Small intestine (tissue), 16 donors: ENCODE measurements at places on chromosomes 6 and 20.

- DNase-seq = no peak
Measured at GRCh38 chr6:133807501-133807900, 81.4 kb upstream of the TCF21 start.

GRCh38 chr20:33108661-33109060 is 29.2 kb downstream of the BPIFB4 start:
- DNase-seq = no peak

GRCh38 chr6:63305277-63305676 is 14.5 kb downstream of the LGSN start:
- no peak for DNase-seq

DNA sequence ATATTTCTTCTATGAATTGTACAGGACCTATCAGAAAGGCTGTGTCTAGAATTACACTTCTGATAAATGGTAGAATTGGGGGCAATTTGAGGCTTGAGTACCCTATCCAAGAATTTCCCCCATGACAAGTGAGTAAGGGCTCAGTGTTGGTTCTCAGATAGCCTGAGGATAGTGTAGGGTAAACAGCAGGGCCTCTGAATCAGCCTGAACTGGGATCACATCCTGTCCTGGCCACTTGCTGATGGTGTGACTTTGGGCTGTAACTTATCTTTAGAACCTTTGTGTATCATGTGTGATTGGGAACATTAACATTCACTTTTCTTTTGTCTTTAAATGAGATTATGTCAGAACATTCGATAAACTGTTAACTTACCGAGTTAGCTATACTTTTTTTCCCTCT is 151.0 kb downstream of the CLIC5 start:
- no peak for DNase-seq

- peak; percentile 30 for DNase-seq
Measured at GRCh38 chr6:31559958-31560696, 12.0 kb upstream of the LTA start.

DNA sequence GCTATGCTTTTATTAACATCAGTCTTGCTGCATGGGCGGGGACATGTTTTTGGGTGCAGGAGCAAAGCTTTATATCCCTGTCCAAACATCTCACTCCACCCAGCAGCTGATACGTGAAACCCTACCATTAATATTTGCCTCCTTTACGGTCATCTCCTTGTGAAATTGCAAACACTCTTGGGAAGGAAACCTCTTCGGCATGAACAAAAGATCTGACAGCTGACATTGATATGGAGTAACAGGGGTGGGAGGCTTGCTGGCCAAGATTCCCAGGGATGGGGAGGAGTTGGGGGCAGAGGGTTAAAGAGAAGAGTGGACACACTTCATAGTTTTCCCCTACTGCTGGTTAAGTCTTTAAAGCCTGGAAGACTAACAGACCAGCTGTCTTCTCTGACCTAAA is 22.2 kb upstream of the VEGFA start:
- DNase-seq = no peak

GRCh38 chr6:125200941-125201340 is 47.4 kb downstream of the TPD52L1 start:
- DNase-seq = no peak

GRCh38 chr6:49849213-49849907 is 17.0 kb downstream of the CRISP1 start:
- peak; percentile 42 for DNase-seq

DNA sequence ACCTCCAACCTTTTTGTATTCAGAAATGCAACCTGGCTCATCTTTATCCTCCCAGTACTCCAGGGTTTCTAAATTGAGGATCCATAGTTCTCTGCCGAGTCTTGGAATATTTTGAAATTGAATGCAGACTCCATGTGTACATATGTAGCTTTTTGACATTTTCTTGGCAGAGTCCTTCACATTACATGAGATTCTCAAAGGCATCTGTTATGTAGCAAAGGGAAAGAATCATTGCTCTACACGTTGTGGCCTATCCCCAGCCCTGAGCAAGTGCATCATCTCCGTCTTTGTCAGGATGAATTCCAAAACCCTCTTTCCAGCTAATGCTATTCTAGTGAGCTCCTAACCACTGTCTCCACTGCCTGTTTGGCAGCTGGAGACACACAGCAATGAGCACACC is 742.9 kb downstream of the DHX35 start:
- no peak for DNase-seq
